ENCODE measurements at places on chromosomes 3 and 15. TPM values are rescaled to one million over a fixed set of nuclear protein-coding genes. Genes with fewer than 3 reads are reported as not detected.

- no peak overlapping the region for H3K4me3 ChIP-seq
- peaks cover 2% of the 10 kb centered on the region for H3K36me3 ChIP-seq
- H3K4me1 ChIP-seq: peaks cover 11% of the 10 kb centered on the region
- peaks cover 9% of the 10 kb centered on the region for H3K27me3 ChIP-seq
- DNase-seq: no peak
Measured at GRCh38 chr3:171851660-171852058, 8.5 kb downstream of the TMEM212 start.

The RETNLB gene
- not detected for total RNA-seq

GRCh38 chr3:183524476-183524875 lies 31.0 kb downstream of the KLHL6 start:
- DNase-seq: no peak
- H3K27me3 ChIP-seq: no peaks in the 10 kb centered on the region
- no peak overlapping the region for H3K27ac ChIP-seq
- H3K36me3 ChIP-seq: peaks cover 60% of the 10 kb centered on the region
- peaks cover 38% of the 10 kb centered on the region for H3K4me1 ChIP-seq

The PIGZ gene
- total RNA-seq: 1.9 TPM

DNA sequence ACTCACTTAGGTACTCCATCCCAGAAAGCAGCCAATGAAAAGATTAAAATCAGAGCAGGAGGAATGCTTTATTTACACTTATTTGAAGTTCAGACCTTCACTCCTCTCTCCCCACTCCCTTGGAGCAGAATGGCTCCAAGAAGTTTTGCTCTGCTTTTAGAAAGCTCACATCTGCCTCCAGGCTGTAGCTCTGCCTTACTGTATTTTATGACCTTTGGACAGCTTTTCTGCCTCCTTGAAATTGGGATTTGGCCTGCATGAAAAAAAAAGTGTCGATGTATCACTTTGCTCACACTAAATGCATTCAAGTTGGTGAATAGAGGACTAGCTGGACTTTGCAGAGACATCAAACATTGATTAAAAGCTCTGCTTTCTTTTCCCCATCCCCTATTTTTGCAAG lies 95.3 kb downstream of the SLC9A9 start:
- H3K36me3 ChIP-seq: no peaks in the 10 kb centered on the region
- H3K27me3 ChIP-seq: no peaks in the 10 kb centered on the region
- DNase-seq: no peak
- H3K4me1 ChIP-seq: peaks cover 34% of the 10 kb centered on the region

DNA sequence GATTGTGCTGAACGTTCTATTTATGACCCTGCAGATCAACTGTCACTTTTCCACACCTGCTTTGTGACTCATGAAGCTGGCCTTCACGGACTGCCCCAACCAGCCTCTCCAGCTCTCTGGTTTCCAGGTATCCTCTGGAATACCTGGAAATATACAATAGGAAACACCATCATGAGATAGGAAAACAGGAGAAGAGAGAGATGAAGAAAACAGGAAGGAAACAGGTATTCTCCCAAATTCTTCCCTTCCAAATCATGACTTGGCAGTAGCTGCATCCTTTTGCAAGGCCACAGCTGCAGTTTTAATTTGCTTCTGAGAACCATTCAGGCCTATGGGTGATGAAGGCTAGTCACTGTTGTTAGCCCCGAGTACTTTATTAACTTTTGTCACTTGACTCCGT lies 909.1 kb downstream of the EPHA3 start:
- no peaks in the 10 kb centered on the region for H3K36me3 ChIP-seq
- no peak overlapping the region for H3K4me3 ChIP-seq
- no peaks in the 10 kb centered on the region for H3K27me3 ChIP-seq
- DNase-seq: no peak
- H3K27ac ChIP-seq: no peak overlapping the region
